ENCODE measurements at places on chromosomes 6 and 20.

DNA sequence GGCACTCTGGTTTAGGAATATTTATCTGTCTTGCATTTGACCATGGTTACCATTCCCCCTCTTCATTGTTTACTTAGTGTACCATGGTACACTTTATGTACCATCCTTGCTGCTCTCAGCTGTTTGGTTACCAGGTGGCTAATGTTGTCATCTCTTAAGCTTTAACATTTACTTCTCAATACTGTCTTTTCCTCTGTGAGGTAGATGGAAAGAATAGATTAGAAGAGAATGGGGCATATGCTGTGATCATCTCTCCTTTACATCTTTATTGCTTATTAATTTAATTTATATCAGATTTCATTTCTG, 109.2 kb downstream of the NCOA3 start:
- DNase-seq, result no peak

- DNase-seq, result no peak
Measured at GRCh38 chr20:53699906-53700305, 106.3 kb upstream of the ZNF217 start.

DNA sequence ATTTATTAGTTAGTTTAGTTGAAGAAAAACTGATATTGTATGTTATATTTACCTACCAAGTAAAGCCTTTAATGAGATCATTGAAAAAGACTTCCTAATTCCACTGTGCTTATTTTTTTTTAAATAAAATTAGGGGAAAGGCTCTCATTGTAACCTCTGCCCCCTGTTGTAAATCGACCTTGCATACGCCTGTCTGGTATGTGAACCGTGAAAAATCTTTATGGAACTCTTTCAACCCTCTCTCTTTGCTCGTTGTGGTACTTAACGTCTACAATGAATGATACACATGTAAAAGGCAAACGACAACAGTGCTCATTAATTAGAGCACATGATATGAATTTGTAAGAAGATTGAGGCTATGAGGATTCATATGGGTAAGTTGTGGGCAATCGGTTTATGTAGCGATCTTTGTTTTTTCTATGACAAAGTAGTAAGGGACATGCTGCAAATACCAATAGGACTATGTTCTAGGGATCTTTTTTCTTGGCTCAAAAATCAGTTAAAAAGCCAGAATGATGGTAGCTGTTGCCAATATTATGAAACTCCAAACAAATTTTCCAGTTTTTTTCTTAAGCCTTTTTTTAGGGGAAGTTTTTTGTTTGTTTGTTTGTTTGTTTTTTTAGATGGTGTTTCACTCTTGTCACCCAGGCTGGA, 119.0 kb upstream of the MCHR2 start:
- no peak for DNase-seq

GRCh38 chr6:149884215-149884614, 13.7 kb downstream of the RAET1E start:
- DNase-seq, result no peak

GRCh38 chr20:16953858-16954257, 205.7 kb downstream of the OTOR start:
- no peak for DNase-seq

GRCh38 chr6:157766901-157767774, 55.9 kb upstream of the SNX9 start:
- DNase-seq, result no peak

GRCh38 chr6:17999425-17999824, 12.0 kb upstream of the KIF13A start:
- no peak for DNase-seq

- no peak for DNase-seq
Measured at GRCh38 chr6:142854589-142855488, 90.1 kb downstream of the HIVEP2 start.

GRCh38 chr6:107732461-107732860, 91.7 kb downstream of the SCML4 start:
- DNase-seq, result no peak

DNA sequence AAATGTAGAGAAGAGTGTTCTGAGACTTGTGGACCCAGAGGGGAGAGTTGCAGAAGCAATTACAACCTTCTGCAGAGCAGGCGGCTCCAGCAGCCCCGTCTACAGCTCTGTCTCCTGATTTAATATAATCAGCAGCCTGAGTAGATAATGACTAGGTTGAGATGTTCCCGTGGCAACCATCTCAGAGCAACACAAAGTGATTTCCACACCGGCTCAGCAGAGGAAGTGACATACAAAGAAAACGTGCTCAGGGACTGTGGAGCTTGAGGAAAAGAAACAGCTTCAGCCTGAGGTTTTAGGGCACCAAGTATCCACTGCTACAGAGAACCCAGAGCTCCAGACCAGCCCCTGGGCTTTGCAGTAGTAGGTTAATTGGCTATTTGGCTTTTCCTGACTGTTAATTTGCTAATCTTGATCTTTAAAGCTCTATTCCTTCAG, 136.4 kb downstream of the MTFR2 start:
- DNase-seq, result no peak

GRCh38 chr6:157860505-157860991, 37.5 kb downstream of the SNX9 start:
- DNase-seq, result no peak

DNA sequence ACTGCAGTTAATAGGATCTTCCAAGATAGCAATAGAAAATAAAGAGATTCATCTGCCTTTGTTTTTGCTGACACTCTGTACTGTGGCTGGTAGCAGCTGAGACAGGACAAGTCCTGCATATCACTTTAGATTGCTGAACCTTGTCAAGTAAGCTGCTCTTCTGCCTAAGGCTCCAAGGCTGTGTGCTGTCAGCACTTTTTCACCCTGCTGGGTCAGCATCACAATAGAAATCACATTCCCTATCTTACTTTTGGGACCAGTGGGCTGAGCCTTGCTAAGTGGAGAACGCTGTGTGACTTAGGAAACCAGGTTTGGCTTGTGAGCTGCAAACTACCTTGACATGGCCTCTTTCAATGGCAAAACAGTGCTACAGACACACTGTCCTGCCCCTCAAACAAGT, 263.9 kb downstream of the FRK start:
- no peak for DNase-seq

DNA sequence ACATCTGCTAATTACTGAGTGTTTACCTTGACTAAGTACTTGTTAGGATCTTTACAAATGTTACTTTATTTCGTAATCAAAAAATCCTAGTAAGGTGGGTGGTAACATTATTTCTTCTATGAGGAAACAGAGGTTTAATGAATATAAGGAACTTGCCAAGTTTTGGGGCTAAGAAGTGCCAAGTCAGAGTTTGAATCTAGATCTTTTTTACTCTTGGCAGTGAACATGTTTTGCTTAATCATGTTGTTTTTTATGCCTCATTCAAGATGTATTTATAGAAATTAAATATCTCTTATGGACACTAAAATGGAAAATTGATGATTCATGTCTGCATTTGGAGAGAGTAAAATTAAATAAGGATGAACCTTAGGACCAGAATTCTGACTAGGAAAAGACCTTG, 393.7 kb downstream of the UTRN start:
- DNase-seq, result no peak

DNA sequence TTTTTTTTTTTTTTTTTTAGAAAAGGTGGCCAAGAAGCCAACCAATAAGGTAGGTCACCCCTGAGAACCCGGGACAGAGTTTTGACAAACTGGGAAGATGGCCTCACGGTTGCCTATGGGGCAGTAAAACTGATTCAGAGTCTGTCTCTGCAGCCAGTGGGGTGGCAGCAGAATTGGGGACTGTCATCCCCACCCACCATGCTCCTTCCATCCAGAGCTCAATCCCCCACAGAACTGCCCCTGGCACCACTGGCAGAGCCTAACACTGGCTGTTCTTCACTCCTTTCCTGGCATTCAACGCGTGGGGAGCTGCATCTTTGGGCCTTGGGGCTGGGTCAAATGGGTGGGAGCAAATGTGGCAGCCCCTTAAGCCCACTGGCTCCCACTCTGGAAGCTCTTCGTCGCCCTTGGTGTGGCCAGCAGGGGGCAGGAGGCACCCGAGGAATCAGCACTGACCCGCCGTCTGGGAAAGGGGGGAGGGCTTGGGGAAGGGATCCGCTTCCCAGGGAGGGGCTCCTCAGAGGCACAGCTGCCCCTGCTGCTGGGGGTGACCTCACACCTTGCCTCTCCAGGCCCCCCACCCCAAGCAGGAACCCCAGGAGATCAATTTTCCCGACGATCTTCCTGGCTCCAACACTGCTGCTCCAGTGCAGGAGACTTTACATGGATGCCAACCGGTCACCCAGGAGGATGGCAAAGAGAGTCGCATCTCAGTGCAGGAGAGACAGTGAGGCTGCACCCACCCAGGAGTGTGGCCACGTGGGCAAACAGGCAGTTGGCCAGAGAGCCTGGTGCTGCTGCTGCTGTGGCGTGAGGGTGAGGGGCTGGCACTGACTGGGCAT, 10.4 kb downstream of the CD40 start:
- no peak for DNase-seq

GRCh38 chr6:43985329-43985728, 141.9 kb downstream of the MRPL14 start:
- DNase-seq, result no peak

GRCh38 chr6:112831022-112831421, 483.9 kb downstream of the RFPL4B start:
- no peak for DNase-seq

- no peak for DNase-seq
Measured at GRCh38 chr6:169893624-169894023, 142.2 kb downstream of the ERMARD start.

GRCh38 chr6:40325041-40325440, 262.1 kb downstream of the LRFN2 start:
- DNase-seq, result no peak

- DNase-seq, result no peak
Measured at GRCh38 chr6:125558241-125558843, 191.1 kb upstream of the HEY2 start.

DNA sequence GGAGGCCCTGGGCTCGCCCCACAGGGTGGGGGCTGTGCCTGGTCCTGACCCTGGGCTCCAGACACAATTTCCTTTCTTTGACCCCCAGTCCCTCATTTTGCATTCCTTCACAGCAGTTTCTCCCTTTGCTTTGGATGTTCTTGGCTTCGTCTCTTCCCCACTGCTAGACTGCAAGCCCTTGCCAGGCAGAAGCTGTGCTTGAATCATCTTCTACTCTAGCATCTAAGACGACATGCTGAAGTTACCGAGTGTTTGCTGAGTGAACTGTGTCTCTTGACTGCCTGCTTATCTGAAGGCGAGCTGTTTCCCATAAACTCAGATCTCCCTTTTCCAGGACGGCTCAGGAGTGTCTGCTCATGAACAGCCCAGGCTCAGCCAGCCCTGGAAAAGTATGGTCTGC, 14.3 kb upstream of the SYNDIG1 start:
- no peak for DNase-seq

DNA sequence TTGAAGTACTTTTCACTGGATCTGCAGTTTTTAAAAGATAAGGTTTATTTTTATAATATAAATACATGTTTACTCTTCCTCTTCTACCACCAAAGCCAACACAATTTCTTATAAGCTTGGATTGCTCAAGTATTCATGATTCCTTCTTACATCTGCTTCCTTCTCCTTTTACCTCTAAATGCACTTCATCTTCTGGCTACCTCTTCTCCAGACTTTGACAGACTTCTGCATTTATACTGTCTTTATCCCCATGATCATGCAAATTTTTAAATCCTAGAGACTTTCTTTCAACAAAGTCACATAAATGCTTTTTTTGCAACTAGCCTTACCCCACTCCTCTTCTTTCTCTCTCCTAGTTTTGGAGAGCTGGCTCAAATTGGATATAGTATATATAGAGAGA, 142.9 kb downstream of the TFAP2B start:
- DNase-seq, result no peak

DNA sequence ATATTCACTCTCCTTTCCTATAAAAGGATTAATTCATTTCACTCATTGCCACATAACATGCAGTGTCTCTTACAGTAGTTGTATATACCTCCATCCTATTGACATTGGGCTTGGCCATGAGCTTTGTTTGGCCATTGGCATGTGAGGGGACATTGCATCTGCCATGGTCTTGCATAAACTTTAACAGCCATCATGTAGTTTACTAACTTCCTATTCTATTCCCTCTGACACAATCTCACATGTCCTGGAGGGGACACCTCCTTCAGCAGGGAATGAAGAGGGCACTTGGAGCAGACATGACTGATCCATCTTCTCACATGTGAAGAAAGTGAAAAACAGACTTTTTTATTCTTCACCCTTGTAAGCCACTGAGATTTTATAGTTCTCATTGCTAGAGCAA, 115.5 kb upstream of the MARCKS start:
- DNase-seq, result no peak

DNA sequence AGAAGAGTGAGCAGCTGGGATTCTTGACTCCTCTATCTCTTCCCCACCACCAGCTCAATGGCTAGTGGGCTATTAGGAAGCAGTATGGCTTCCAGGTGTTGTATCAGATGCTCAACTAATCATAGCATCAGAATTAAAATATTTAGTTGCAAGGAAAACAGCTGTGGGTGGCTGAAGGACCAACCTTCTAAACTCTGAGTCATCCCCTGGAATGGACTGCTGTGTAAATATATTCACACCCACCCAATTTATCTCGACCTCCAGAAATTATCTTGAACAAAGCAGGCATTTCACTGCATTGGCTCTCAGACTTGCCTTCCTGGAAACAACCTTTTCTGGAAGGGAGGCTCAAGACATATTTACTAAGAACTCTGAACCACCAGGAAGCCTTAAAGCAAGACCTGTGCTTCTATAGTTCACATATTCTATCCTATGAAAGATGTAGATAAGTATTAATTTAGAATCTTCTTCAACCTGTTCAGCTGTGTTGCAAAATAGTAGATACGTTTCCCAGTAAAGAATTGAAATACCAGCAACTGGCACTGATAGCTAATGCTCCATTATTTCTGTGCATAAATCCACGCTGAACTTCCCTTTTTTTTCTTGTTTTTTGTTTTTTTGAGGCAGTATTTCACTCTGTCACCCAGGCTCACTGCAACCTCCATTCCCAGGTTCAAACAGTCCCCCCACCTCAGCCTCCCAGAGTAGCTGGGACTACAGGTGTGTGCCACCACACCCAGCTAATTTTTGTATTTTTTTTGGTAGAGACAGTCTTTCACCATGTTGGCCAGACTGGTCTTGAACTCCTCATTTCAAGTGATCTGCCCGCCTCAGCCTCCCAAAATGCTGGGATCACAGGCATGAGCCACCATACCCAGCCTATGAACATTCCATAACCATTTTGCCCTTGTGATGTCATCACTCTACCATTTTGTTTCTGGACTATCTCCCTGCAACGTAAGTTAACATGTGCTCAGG, 56.9 kb upstream of the CD2AP start:
- DNase-seq, result no peak
